Stomach (tissue), 19 donors: ENCODE measurements at places on chromosomes 6 and 20.
A peak's percentile ranks its signal among the peaks of the same experiment; 100 is the strongest.

GRCh38 chr6:14918200-14918907 is 327.5 kb upstream of the JARID2 start:
- no peak for DNase-seq

GRCh38 chr6:43767553-43768505 is 2.2 kb upstream of the VEGFA start:
- peak; percentile 67 for DNase-seq

DNA sequence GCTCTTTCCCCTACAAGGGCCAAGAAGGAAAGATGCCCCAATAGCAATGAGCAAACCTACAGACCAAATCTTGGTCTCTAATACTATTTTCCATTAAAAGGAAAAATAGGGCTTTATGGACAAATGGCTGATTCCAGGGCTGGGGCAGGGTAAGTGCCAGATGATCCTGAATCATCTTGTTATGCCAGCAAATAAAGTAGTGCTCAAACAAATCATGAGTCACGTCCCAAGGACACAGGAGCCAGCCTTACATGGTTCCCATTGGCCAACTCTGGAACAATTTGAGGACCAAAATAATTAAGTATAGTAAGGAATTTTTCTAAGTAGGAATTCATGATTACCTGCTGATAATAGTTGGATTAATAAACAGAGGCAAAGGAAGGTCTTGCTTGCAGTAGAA is 53.2 kb upstream of the NKX2-4 start:
- DNase-seq, result no peak

GRCh38 chr6:143505537-143505936 is 6.0 kb downstream of the FUCA2 start:
- no peak for DNase-seq

- DNase-seq, result peak; percentile 47
Observed at GRCh38 chr6:113640051-113640450, 217.1 kb upstream of the MARCKS start.

DNA sequence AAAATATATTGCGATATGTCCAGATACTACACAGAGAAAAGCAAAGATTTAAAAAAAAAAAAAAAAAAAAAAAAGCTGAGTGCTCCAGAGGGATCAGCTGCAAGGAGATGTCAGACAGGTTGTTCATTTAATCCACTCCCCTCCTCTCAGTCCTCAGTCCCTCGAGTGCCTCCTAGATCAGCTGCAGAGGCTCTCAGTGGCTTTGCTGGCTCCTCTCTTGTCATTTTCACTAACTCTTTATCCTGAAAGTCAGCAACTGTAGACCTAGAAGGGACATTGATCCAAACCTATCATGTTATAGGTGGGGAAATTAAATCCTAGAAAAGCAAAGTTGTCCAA is 61.6 kb downstream of the KIAA0319 start:
- no peak for DNase-seq

DNA sequence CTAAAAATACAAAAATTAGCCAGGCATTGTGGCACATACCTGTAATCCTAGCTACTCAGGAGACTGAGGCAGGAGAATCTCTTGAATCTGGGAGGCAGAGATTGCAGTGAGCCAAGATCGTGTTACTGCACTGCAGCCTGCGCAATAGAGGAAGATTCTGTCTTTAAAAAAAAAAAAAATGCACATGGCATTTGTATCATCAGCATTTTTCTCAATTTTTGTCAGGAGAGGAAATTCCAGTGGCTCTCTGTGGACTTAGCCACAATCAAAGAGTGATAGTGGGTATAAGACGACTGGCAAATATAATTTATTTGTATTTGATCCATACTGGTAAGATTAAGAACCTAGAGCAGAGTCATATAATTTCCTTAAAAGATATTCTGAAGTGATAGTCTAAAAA is 28.6 kb downstream of the DEFB114 start:
- no peak for DNase-seq

GRCh38 chr6:104301951-104302350 is 557.8 kb downstream of the HACE1 start:
- no peak for DNase-seq
